ENCODE measurements at places on chromosomes 5 and 9. TPM values are rescaled to one million over a fixed set of nuclear protein-coding genes. Genes with fewer than 3 reads are reported as not detected.

Gene DTWD2
- 5.0 TPM for total RNA-seq

Gene CD180
- total RNA-seq: not detected

Gene KLF4
- total RNA-seq: 6.9 TPM

Gene KCNN2
- total RNA-seq: not detected

Gene TTC16
- total RNA-seq: under 0.01 TPM

Gene S1PR3
- 26.8 TPM for total RNA-seq

Gene TCF7
- under 0.01 TPM for total RNA-seq

Gene INSL4
- total RNA-seq: not detected

Gene STKLD1
- 0.19 TPM for total RNA-seq

Gene C1QTNF2
- total RNA-seq: 0.28 TPM

Gene SHOC1
- total RNA-seq: under 0.01 TPM

Gene TMED9
- 223 TPM for total RNA-seq

Gene RORB
- under 0.01 TPM for total RNA-seq

Gene SIT1
- not detected for total RNA-seq

Gene ANKDD1B
- total RNA-seq: 0.19 TPM

Gene NIM1K
- 0.58 TPM for total RNA-seq

Gene GGTA1
- not detected for total RNA-seq

Gene DBH
- total RNA-seq: not detected
